Activated naive CD4-positive, alpha-beta T cell treated with anti-CD3 and anti-CD28 coated beads for 36 hours (primary cell): ENCODE measurements at places on chromosomes 16 and 17. TPM values are rescaled to one million over a fixed set of nuclear protein-coding genes. Genes with fewer than 3 reads are reported as not detected.

The TPSAB1 gene
- total RNA-seq: not detected

The ABCA5 gene
- total RNA-seq: 15.1 TPM

The NPIPB9 gene
- total RNA-seq: 0.91 TPM

- H3K36me3 ChIP-seq: no peaks in the 10 kb centered on the region
- DNase-seq: no peak
- no peaks in the 10 kb centered on the region for H3K4me1 ChIP-seq
- peaks cover 34% of the 10 kb centered on the region for H3K27me3 ChIP-seq
- no peak overlapping the region for H3K4me3 ChIP-seq
Measured at GRCh38 chr17:34452769-34453168, 89.7 kb upstream of the CCL1 start.

DNA sequence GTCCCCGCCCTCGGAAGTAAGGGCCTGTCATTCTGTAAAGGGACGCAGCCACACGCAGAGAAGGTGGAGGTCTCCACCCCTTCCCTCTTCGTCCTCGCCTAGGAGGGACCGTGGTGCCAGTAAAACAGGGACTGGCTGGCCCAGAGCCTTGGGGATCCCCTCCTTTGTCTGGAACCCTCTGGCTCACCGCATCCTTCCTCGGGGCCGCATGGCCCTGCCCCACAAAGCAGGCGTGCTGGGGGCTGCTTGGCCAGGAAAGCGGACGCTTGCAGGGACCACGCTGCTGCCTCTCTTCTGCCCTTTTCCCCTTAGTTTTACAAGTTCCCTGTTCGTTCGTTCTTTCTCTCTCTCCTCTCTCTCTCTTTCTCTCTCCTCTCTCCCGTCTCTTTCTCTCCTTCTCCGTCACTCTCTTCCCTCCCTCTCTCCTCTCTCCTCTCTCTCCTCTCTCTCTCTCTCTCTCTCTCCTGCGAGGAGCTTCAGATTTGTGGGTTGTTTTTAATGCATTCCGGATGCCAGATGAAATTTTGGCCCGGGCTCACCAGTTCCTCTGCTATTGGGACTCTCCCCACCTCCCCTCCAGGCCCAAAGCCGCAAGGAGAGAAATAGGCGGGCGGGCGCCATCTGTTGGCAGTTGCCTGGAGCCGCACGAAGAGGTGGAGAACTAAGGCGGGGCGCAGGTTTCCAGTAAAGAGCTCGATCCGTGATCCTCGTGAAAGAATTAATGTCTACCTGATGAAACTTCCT, 35.1 kb upstream of the CDRT4 start:
- H3K4me1 ChIP-seq: peaks cover 8% of the 10 kb centered on the region
- no peaks in the 10 kb centered on the region for H3K27me3 ChIP-seq
- no peak overlapping the region for H3K4me3 ChIP-seq
- H3K27ac ChIP-seq: no peak overlapping the region

GRCh38 chr17:59456428-59456827, 109.0 kb upstream of the DHX40 start:
- no peak overlapping the region for H3K4me3 ChIP-seq
- H3K27me3 ChIP-seq: no peaks in the 10 kb centered on the region
- DNase-seq: no peak
- H3K4me1 ChIP-seq: no peaks in the 10 kb centered on the region
- no peaks in the 10 kb centered on the region for H3K36me3 ChIP-seq
- H3K27ac ChIP-seq: no peak overlapping the region

DNA sequence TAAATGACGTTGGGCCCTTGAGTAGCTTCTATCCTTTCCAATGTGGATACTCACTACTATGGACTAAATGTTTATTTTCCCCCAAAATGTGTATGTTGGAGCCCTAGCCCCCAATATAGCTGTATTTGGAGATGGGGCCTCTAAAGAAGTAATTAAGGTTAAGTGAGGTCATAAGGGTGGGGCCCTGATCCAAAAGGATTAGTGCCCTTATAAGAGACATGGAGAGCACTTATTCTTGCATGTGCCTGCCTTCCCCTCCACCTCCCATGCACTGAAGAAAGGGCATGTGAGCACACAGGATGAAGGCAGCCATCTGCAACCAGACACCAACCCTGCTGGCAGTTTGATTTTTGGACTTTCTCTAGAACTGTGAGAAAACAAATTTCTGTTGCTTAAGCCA, 115.7 kb upstream of the MED13 start:
- no peaks in the 10 kb centered on the region for H3K36me3 ChIP-seq
- no peaks in the 10 kb centered on the region for H3K27me3 ChIP-seq
- H3K4me3 ChIP-seq: no peak overlapping the region
- DNase-seq: no peak
- no peaks in the 10 kb centered on the region for H3K4me1 ChIP-seq

DNA sequence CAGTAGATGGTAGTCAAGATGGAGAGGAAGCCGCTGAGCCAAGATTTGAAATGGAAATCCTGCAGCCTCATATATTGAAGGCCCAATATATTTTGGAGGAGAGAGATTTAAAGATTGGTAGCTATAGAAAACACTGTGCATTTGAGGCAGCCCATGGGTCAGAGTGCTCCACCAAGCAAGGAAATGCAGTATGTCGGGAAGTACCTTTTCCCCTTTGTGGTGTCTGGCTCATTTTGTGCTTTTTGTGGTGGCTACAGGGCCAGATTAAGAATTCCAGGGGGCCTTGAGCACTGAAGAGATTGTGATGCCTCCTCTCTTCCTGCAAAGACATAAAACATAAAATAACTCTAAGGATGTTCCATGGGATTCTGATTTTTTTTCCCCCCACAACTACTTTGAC, 39.6 kb downstream of the CDRT15 start:
- peaks cover 85% of the 10 kb centered on the region for H3K4me1 ChIP-seq
- H3K27ac ChIP-seq: peak overlapping the region; percentile 91
- no peaks in the 10 kb centered on the region for H3K27me3 ChIP-seq

DNA sequence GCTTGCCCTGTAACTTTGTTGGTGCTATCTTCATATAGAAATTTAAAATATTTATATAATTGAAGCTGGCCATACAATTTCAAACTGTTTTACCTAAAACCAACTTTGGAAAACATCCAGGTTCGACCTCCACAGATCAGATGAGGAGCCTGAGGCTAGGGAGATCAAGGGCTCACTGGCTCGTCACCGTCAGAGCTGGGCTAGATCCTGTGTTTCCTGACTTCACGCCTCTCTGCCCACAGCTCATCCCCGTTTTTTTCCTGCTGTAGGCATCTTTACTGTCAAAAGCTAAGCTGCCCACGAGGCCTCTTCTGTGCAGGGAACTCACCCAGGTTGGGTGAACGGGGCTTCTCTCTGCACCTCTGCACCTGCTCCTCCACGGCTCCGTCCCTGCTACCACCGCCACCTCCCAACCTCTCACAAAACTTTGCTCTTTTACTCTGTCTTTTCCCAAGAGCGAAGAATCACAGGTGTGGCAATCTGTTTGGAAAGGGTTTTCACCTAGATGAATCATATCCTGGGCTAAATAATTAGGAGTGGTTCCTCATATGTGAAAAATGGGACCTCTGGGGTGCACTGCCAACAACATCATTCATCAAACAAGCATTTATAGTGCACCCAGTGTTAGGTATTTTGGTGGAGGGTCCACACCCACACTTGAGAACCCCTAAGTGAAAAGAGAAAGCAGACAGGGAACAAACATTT, 24.8 kb upstream of the KDM6B start:
- H3K4me3 ChIP-seq: no peak overlapping the region
- no peaks in the 10 kb centered on the region for H3K36me3 ChIP-seq
- no peak overlapping the region for H3K27ac ChIP-seq
- DNase-seq: no peak

DNA sequence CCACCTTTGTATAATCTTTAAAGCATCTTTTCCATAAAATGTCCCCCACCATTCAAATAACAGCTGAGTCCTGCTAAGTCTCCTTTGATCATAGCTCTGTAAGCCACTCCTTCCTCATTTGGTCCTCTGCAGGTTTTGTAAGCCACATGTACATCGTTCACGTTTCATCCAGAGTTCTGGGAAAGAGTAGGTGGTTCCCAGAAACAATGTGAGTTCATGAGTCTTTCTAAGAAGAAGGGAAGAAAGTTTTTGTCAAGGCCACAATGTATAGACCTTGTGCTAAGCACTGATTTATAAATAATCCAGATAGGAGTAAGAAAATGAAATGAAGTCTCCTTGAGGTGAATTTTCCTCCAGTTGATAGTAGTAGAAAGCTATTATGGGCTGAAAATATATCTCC, 8.7 kb upstream of the ANKS4B start:
- peaks cover 14% of the 10 kb centered on the region for H3K27me3 ChIP-seq
- H3K4me1 ChIP-seq: peaks cover 3% of the 10 kb centered on the region
- no peak overlapping the region for H3K27ac ChIP-seq
- no peak for DNase-seq

GRCh38 chr16:87856791-87857228, 12.5 kb downstream of the SLC7A5 start:
- H3K27me3 ChIP-seq: no peaks in the 10 kb centered on the region
- peaks cover 67% of the 10 kb centered on the region for H3K36me3 ChIP-seq
- no peak for DNase-seq
- H3K27ac ChIP-seq: peak overlapping the region; percentile 83
- H3K4me1 ChIP-seq: peaks cover 86% of the 10 kb centered on the region
- H3K4me3 ChIP-seq: peak overlapping the region; percentile 24
